ENCODE measurements at places on chromosomes 7 and 10. TPM values are rescaled to one million over a fixed set of nuclear protein-coding genes. Genes with fewer than 3 reads are reported as not detected.

Gene FGL2
- polyA plus RNA-seq = 27.5 TPM

Gene AUTS2
- 5.2 TPM for polyA plus RNA-seq

Gene SCIN
- 62.8 TPM for polyA plus RNA-seq

Gene SHTN1
- polyA plus RNA-seq = 14.0 TPM

Measured in kidney (tissue), 22 donors.